Mesothelial cell of epicardium (in vitro differentiated cells): ENCODE measurements at places on chromosomes 3 and 15. TPM values are rescaled to one million over a fixed set of nuclear protein-coding genes. Genes with fewer than 3 reads are reported as not detected.

The METTL6 gene
- 23.5 to 26.7 TPM (median 25.8 TPM) in 3 replicates for total RNA-seq

The CDAN1 gene
- 32.8 to 39.6 TPM (median 36.8 TPM) in 3 replicates for total RNA-seq

The UACA gene
- total RNA-seq, result 64.6 to 70.3 TPM (median 68.5 TPM) in 3 replicates

GRCh38 chr15:80288131-80288530, 36.1 kb upstream of the CTXND1 start:
- H3K27me3 ChIP-seq, result peaks cover 40% of the 10 kb centered on the region
- no peak overlapping the region for H3K27ac ChIP-seq
- H3K4me3 ChIP-seq, result no peak overlapping the region
- H3K4me1 ChIP-seq, result peaks cover 2% of the 10 kb centered on the region
- H3K36me3 ChIP-seq, result no peaks in the 10 kb centered on the region
- DNase-seq, result no peak

GRCh38 chr3:68764554-68764953, 167.8 kb downstream of the TAFA4 start:
- H3K4me3 ChIP-seq, result no peak overlapping the region
- H3K36me3 ChIP-seq, result no peaks in the 10 kb centered on the region
- H3K27ac ChIP-seq, result no peak overlapping the region
- no peaks in the 10 kb centered on the region for H3K4me1 ChIP-seq
- peaks cover 3% of the 10 kb centered on the region for H3K27me3 ChIP-seq
